ENCODE measurements at places on chromosomes 11 and 22.

DNA sequence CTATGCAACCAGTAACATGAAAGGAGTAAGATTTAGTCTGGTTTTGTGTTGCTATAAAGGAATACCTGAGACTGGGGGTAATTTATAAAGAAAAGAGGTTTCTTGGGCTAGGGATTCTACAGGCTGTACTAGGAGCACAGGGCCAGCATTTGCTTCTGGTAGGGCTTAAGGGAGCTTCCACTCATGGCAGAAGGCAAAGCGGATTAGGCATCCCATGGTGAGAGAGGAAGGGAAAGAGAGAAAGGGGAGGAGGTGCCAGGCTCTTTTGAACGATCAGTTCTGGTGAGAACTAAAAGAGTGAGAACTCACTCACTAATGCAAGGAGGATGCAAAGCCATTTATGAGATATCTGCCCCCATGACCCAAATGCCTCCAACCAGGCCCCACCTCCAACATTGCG, 283.2 kb downstream of the OPCML start:
- no peak overlapping the region for H3K4me3 ChIP-seq
- no peaks in the 10 kb centered on the region for H3K4me1 ChIP-seq
- no peak overlapping the region for H3K27ac ChIP-seq
- DNase-seq: no peak
- H3K27me3 ChIP-seq: peaks cover 2% of the 10 kb centered on the region
- H3K36me3 ChIP-seq: no peaks in the 10 kb centered on the region

DNA sequence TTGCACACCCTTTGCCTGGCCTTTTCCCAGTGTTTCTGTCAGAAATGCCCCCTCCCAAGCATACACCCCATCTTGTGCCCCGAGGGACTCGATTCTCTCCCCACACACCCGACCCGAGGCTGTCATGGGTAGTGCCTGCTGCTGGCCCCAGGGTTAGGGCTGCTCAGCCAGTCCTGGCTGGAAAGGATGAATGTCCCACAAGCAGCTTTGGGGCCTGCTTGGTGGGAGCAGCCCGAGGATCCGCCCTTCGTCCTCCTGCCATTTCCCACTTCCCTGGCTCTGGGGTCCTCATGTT, 55.0 kb upstream of the PRODH start:
- H3K27me3 ChIP-seq: no peaks in the 10 kb centered on the region
- no peaks in the 10 kb centered on the region for H3K36me3 ChIP-seq
- no peak overlapping the region for H3K4me3 ChIP-seq
- no peak for DNase-seq

DNA sequence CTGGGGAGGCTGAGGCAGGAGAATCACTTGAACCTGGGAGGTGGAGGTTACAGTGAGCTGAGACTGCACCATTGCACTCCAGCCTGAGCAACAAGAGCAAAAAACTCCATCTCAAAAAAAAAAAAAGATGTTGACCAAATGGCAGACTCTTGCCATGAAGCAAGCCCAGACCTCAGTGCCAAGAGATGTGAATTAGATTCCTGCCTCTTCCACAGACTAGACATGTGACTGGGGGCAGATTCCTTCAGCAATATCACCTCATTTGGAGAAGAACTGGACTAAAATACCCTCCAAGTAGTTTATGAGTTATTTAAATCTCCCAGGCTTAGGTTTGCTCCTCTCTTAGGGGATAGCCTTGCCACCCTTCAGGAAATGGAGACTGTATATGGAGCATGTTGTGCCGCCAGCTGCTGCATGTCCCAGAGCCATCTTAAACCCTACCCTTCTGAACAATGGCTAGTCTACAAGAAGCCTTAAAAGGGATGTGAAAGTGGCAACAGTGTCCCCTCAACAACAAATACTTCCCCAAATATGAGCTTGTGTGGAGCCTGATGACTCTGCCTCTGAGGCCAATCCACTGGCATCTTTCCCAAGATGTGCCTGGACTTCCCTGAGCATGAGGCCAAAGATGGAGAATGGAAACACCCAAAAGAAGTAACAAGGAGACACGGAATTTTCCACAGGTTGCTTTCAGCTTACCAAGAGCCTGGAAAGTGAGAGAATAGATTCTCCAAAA, 763 bp upstream of the MS4A7 start:
- no peaks in the 10 kb centered on the region for H3K36me3 ChIP-seq
- no peak for DNase-seq
- no peak overlapping the region for H3K4me3 ChIP-seq
- H3K27me3 ChIP-seq: peaks cover 12% of the 10 kb centered on the region
- H3K27ac ChIP-seq: no peak overlapping the region
- peaks cover 7% of the 10 kb centered on the region for H3K4me1 ChIP-seq

DNA sequence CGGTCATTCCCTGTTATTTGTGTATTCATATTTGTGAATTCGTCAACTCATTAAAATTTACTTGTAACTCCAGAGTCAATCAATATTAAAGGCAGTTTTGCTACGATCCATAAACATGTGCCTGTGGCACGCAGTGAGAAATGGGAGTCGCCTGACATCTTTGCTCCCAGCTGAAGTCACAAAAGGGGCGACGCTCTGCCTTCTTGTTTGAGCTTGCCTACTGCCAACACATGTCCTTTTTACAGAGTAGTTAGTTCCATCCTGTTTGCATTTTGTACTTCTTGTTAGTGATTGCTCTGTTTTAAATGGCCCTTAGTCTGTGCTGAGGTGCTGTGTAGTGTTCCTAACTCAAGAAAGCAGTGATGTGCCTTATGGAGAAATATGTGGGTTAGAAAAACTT, 305.3 kb downstream of the ETS1 start:
- peaks cover 17% of the 10 kb centered on the region for H3K27me3 ChIP-seq
- no peaks in the 10 kb centered on the region for H3K36me3 ChIP-seq
- H3K4me3 ChIP-seq: no peak overlapping the region
- no peak overlapping the region for H3K27ac ChIP-seq

DNA sequence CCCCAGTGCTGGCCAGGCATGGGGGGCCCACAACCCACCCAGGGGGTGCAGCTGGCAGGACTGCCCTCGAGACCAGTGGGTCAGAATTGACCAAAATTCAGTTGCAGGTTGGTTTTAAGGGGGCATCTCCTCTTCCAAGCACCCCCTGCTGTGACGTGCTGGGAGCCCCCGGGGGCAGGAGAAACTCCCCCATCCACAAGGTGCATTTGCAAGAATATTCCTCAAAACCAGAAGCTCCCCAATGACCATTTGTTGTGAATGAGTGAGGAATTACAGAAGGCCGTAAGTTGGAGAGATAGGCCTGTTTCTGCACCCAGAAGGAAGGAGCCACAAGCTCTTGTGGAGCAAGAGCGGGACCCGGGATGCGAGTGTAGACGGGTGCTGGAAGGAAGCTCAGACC, 414.5 kb downstream of the BRD1 start:
- no peak for DNase-seq
- no peaks in the 10 kb centered on the region for H3K4me1 ChIP-seq
- no peaks in the 10 kb centered on the region for H3K36me3 ChIP-seq
- peaks cover 1% of the 10 kb centered on the region for H3K27me3 ChIP-seq

DNA sequence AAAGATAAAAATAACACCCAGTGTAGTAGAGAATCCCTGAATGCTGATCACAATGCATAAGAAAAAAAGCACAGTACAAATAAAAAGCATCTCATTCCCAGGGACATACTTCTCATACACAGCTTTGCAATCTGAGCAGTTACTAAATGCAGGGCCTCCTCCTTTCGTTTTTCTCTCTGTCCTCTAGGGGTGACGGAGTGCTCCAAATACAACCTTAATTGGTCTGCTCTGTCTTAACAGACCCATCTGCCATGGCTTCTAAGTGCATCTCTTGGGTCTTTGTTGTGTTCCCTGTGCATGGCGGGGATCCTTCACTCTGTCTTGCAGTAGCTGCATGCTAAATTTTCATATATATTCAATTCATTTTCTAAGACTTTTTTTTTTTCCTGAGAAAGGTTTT, 1114.2 kb upstream of the RAG2 start:
- H3K4me1 ChIP-seq: no peaks in the 10 kb centered on the region
- H3K4me3 ChIP-seq: no peak overlapping the region
- no peaks in the 10 kb centered on the region for H3K36me3 ChIP-seq
- H3K27ac ChIP-seq: no peak overlapping the region
- H3K27me3 ChIP-seq: no peaks in the 10 kb centered on the region
- DNase-seq: no peak

Measured in activated CD4-positive, alpha-beta T cell treated with anti-CD3 and anti-CD28 coated beads, Interleukin-2, amount 10 ng/mL, durations not matched to agents 24 days and 14 days (primary cell).